ENCODE measurements at places on chromosomes 6 and 20.

- no peak for ATAC-seq
These were observed 708.4 kb downstream of the CD109 start for GRCh38 chr6:74404366-74404765.

- no peak for ATAC-seq
These were observed at the start of gene PRSS16 for GRCh38 chr6:27247133-27247836. TSS of gene PRSS16 (plus strand) at chr6:27247701. CDS start at chr6:27247738, 37 bp downstream.

DNA sequence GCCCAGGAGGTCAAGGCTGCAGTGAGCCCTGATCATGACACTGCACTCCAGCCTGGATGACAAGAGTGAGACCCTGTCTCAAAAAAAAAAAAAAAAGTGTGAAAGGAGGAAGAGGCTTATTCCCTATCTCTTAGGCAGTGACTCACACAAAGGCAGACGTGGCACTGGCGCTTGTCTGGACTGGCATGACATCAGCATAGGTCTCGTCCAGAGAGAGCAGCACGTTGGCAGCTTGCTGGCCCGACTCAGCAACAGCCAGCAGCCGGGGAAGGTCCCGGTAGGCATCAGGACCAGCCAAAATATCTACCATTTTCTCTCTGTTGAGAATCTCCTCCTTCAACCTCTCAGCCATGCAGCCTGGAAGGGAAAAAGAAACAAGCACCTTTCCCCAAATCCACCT is 14.1 kb downstream of the CDK5RAP1 start:
- no peak for ATAC-seq

- ATAC-seq, result no peak
These were observed 16.4 kb upstream of the QKI start for GRCh38 chr6:163398115-163398514.

DNA sequence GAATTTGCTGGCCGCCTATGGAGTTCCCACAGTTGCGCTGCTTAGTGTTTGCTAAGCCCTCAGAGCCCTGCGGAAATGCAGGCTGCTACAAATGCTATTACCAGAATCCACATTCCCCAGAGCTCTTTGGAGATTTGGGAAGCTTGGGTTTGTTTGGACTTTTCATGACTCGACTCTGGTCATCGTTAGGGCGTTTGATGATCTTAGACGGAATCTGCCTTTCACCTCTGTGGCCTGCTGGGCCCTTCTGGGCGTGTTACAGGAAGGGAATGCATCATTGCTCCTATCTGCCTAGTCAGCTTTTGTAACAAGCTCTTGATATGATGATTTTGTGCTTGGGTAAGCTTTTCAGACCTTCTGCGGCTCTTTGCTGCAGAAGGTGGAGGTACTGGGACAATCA is 50.8 kb downstream of the EYA2 start:
- ATAC-seq, result peak; percentile 64

DNA sequence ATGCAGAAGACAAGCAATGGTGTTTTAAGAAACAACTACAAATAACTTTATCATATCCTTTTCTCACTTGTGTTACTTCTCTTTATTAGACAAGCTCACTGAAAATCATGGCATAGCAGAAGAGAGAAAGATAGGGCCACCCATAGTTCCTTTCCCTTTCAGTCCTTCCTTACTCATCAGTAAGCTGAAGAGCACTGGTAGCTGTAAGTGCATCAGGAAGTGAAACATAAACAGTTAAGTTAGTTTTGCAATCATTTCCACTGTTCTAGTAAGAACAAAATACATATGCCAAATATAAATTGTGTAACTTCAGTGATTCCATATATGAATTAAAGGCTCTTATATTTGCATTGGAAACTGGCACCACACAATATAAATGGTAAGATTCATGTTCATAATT is 220.1 kb downstream of the HACE1 start:
- no peak for ATAC-seq

GRCh38 chr20:41446456-41446855 is 79.8 kb upstream of the EMILIN3 start:
- no peak for ATAC-seq

DNA sequence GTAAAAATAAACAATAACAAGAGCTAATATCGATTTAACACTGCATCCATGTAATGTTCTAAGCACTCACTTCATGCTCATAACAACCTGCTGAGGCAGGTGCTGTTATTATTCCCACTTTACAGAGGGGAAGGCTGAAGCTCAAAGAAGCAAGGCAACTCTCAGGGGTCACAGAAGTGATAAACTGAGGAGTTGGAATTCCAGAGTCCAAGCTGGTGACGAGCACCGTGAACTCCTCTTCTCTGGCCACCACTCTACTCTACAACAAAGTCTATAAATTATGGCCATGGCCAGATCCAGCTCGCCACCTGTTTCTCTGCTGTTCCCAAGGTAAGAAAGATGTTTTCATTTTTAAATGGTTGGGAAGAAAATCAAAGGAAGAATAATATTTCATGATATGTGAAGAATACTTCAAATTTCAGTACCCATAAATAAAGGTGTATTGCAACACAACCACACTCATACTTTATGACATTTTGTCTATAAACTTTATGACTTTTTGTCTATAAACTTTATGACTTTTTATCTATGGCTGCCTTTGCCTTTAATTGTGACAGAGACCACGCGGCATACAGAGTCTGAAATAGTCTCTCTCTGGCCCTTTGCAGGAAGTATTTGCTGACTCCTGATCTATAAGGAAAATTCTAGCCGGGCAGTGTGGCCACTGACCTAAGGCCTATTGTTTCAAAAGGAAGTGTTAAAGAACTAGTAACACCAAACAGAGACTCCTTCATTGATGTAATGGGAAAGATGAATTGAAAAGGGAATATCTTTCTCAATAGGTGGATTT is 113.2 kb upstream of the KCNG1 start:
- no peak for ATAC-seq

DNA sequence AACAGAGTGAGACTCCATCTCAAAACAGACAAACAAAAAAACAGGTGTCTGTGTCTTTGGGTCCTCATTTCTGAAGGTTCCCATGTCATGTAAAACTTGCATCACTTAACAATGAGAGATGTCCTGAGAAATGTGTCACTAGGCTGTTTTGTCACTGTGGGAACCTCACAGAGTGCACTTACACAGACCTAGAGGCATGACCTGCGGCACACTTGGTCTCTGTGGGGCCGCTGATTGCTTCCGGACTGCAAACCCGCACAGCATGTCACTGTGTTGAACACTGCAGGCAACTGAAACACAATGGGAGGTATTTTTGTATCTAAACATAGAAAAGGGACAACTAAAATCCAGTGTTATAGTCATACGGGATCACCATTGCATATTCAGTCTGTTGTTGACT is 42.3 kb upstream of the TMEM181 start:
- no peak for ATAC-seq

- ATAC-seq, result peak; percentile 74
These were observed 41.9 kb upstream of the FERMT1 start for GRCh38 chr20:6164421-6165341.

GRCh38 chr6:37020381-37020780 is 14.9 kb downstream of the FGD2 start:
- no peak for ATAC-seq

DNA sequence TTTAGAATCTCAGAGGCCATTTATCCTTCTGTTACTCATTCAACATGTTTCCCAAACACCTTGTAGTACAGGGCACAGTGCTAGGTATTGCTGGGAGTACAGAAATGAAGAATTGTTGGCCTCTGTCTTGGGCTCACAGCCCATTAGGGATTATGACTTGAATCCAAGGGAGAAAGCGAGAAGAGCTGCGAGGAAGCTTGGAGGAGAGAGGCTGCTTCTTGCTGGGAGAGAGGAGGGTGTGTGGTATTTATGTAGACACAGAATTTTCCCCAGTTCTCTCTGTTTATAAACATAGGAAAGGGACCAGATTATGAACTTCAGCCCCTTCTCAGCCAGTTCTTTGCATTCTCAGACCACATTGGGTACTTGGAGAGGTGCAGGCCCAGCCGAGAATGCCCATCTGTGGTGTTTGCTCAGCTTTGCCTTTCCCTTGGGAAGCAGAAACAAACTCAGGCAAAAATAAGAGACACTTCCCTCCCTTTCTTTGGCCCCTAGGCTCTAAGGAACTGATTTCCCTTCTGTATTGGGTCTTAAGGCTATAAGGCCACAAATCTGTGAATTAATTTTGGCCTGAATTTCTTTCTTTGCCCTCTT is 17.9 kb downstream of the CHMP4B start:
- peak; percentile 24 for ATAC-seq

GRCh38 chr6:74689601-74690000 is 516.3 kb downstream of the COL12A1 start:
- no peak for ATAC-seq

GRCh38 chr6:13012977-13013680 is 296.6 kb downstream of the PHACTR1 start:
- ATAC-seq, result no peak

DNA sequence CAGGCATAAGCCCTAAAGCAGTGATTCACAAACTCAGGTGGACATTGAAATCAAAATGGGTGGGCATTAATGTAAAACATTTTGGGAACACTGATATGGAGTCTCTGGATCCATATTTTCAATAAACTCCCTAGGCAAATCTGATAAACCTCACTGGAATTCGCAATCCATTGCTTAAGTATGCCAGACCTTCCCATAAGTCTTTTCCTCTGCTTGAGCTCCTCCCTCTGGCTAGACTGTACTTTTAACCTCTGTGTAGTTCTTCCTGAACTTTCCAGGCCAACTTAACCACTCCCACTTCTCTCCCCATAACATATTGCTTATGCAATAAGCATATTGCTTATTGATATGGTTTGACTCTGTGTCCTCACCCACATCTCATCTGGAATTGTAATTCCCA is 629.7 kb upstream of the IMPG1 start:
- no peak for ATAC-seq

DNA sequence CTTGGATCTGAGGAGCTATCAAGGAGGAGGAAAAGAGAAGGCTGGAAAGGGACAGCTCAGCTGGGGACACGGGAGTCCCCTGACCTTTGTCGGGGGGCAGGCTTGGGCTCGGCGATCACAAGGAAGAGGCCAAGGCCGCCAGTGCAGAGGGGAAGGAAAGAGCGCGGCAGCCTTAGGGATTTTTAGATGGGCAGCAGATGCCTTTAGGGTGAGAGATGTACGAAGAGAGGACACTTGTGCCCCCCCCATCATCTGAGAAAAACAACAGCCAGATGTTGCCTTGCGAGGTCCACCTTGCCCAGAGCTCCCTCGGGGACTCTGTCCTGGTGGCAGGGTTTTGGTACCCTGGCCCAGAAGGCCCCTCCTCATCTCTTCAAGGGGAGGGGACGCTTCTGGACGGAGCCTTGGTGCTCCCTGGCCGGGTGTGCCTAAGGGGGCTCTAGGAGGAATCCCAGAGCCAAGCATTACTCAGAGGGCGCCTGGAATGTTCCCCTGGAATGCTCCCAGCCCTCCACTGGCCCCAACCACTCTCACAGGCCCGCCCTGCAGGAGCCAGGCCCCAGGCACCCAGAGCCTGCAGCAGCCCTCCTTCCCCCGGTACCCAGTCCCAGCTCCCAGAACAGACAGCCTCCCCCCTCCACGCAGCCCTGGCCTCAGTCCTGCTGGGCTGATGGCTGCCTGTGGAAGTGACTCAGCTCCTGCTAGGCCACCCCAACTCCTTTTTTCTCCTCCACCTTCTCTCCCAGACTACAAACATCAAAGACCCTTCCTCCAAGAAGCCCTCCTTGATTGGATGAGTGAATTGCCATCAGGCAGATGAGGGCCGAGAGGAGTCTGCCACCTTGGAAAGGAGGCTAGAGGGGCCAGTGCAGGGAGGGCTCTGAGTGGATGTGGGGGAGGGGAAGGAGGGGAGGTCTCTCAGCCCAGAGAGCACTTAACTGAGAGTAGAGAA is 1.8 kb downstream of the ADAM33 start:
- ATAC-seq, result peak; percentile 78

All from gastroesophageal sphincter (tissue), 4 donors.